Stimulated activated CD4-positive, alpha-beta T cell treated with anti-CD3 and anti-CD28 coated beads, Interleukin-4, amount 100 ng/mL, for 24 hours (primary cell): ENCODE measurements at places on chromosomes 16 and 17.

GRCh38 chr17:47895347-47895855 is 635 bp upstream of the SP2 start:
- peak; percentile 35 for DNase-seq

DNA sequence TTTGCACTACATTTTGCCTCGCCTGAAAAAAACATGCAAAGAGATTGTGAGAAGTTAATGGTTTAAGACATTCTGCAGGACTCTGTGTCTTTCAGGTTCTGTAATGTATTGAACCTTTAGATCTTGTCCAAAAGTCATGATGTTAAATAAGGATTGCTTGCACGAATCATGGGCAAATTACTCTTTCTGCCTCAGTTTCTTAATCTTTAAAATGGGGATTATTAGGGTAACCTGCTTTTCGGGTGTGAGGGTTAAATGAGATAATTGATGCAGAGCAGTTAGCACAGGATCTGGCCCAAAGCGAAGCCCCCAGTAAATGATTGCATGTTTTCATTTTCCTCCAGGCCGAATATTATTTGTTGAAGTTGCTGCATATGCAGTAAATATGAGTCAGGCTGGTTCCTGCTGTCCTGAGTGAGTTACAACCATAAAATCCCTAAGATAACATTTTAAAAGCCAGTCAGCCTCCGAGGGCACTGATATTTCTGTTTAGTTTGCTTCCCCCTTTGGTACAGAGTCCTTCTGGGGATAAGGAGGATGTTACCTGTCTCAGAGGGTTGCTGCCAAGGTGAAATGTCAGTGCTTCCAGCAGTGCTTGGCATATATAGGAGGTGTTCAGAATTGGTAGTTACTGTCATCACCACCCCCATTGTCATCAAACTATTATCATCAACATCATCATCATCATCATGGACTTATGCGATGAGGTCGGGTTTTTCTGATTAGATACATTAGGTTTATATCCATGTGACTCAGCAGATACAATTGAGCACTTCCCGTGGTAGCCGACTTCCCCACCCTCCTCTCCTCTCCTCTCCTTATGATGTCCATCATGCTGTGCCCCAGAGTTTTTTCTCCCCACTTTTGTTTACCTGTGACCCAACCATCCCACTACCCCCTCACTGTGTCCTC is 20.6 kb upstream of the ARHGAP17 start:
- DNase-seq, result no peak

GRCh38 chr17:48486557-48486956 is 44.3 kb downstream of the HOXB1 start:
- DNase-seq, result no peak

DNA sequence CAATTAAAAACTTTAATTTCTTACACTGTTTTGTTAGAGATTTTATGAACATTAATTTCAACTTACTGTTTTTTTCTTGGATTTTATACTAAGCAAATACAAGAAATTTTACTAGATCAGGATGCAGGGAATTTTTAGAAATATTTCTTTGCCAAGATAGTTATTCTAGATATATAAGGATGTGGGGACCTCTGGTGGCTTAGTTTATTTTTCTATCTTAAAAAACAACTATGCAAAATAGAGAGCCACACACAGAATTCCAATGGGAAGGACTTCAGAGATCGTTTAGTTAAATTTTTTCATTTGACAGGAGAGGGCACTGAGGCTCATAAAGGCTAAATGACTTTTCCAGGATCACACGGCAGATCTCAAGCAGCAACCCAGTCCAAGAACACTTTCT is 23.0 kb upstream of the CAPNS2 start:
- no peak for DNase-seq
